Panc1 (cell line): ENCODE measurements at places on chromosomes 11 and 22.

- DNase-seq, result no peak
These were observed 7.3 kb downstream of the C22orf31 start for GRCh38 chr22:29054251-29054767.

- no peak for DNase-seq
These were observed 8.8 kb upstream of the ST14 start for GRCh38 chr11:130150790-130151189.

DNA sequence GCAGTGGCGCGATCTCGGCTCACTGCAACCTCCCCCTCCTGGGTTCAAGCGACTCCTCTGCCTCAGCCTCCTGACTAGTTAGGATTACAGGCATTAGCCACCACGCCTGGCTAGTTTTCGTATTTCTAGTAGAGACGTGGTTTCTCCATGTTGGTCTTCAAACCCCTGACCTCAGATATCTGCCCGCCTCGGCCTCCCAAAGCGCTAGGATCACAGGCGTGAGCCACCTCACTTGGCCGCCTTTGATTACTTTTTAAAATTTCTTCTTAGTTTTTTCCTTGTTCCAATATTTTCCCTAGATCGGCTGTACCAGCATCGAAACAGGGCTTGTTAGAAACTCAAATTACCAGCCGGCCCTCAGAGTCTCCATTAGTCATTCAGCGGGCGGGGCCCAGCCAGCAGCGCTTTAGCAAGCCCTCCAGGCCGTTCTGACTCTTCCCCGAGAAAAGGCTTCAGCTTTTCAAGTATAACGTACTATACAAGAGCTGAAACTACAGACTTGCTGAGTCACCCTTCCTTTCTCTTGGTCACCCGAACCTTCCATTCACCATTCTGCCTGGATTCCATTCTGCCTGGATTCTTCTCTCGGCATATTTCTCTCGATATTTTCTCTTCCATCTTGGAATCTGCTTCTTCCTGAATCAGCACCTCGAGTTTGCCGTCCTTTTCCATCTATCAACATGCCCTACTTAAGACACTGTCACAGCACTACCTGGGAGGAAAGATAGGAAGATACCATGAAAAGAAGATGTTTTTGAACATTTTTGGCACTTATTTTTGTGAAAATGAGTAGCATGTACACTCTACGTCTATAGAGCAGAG, 6.7 kb upstream of the CAPRIN1 start:
- DNase-seq, result peak; percentile 41

GRCh38 chr11:111526501-111526900, 11.9 kb downstream of the HOATZ start:
- peak; percentile 27 for DNase-seq
